A673 (cell line): ENCODE measurements at places on chromosomes 3 and 15.

- DNase-seq, result no peak
Observed at GRCh38 chr3:74510261-74510818, 104.1 kb downstream of the CNTN3 start.

DNA sequence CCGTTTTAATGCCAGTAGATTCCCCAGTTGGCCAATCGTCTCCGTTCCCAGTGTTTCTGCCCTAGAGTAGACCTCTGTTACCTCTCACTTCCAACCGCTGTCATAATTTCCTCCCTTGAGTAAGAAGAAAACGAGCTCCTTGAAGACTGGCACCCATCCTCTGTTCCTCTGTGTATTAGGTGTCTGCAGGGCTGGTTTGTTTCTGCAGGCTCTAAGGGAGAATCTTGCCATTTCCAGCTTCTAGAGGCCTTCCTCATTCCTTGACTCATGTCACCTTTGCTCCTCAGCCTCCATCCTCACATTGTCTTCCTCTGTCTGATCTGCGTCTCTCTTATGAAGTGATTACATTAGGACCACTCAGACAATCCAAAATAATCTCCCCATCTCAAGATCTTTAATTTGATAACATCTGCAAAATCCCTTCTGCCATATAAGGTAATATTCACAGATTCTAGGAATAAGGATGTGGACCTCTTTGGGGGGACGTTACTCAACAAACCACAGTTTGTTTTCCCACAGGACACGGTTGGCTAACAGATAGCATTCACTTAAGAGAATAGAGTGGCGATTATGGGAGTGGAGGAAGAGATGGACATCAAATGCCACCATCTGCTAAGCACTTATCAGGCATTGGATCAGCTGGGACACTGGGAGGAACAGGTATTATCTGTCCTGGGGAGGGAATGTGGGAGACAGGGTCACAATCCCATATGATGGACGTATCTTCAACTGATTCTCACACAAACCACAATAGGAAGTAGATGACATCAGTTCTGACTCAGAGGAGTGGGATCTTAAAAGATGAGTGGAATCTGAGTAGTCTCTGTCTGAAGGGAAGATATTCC, 17.1 kb downstream of the ARHGAP31 start:
- DNase-seq, result no peak

DNA sequence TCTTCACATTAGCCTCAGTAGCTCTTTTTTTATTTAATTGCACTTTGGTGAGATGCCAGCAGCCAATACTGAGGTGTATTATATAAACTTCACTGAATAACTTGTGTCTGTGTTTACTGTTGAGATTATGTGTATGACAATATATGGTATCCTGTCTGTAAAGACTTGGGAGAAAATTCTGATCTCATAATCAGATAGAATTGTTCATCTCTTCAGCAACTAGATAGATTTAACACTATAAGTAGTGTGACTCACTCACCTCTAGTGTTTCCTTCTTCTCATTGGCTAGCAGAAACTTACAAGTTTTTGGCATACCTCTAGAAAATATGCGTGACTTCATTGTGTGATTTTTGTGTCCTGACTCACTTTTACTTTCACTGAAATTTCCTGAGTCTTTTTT, 67.6 kb upstream of the TGFBR2 start:
- DNase-seq, result peak; percentile 64

GRCh38 chr3:61450866-61451265, 110.5 kb upstream of the PTPRG start:
- no peak for DNase-seq

- no peak for DNase-seq
Observed at GRCh38 chr15:98717371-98717770, 69.0 kb downstream of the IGF1R start.

DNA sequence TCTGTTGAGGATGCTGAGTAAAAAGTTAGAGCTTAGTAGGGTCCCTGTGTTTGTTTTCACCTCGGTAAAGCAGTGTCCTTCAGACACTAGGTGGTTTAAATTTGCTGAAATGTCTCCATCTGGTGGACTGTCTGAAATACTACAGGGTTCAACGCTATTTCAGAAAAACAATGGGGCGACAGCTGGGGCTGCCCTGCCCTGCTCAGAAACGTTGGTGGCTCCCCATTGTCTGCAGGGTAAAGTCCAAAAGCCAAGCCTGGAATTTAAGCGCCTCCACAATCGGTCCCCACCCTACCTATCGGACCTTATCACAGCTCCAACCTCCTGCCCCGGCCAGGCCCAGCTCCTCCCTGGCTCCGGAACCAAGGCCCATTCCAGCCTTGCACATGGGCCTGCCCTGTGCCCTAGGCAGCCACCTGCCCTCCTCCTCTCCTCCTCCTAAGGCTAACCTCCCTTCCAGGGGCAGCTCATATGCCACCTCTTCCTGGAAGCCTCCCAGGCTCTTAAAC, 4.3 kb upstream of the TSEN2 start:
- DNase-seq, result peak; percentile 64

- no peak for DNase-seq
Observed at GRCh38 chr15:96353930-96354730, 23.6 kb downstream of the NR2F2 start.

GRCh38 chr3:35486295-35486694, 153.0 kb upstream of the ARPP21 start:
- DNase-seq, result no peak

GRCh38 chr3:132405609-132406299, 11.5 kb upstream of the DNAJC13 start:
- DNase-seq, result no peak

DNA sequence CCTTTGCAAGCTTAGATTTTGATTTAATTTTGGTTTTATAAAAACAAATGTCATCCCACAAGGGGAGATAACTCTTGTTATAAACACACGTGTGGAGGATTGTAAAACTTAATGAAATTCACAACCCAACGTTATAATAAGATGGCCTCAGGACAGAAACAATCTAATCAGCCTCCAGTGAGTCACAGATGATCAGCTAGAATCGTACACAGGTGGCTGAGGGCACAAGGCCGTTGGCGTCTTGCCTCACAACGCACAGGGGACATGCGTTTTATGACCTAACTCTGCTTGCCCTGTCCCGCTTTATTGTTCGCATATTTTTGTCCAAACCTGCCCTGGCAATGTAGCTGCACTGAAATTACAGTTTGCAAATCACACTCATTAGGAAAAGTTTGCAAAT, 121.9 kb upstream of the PDZRN3 start:
- no peak for DNase-seq
